ENCODE measurements at places on chromosomes 6 and 20.
A peak's percentile ranks its signal among the peaks of the same experiment; 100 is the strongest.

DNA sequence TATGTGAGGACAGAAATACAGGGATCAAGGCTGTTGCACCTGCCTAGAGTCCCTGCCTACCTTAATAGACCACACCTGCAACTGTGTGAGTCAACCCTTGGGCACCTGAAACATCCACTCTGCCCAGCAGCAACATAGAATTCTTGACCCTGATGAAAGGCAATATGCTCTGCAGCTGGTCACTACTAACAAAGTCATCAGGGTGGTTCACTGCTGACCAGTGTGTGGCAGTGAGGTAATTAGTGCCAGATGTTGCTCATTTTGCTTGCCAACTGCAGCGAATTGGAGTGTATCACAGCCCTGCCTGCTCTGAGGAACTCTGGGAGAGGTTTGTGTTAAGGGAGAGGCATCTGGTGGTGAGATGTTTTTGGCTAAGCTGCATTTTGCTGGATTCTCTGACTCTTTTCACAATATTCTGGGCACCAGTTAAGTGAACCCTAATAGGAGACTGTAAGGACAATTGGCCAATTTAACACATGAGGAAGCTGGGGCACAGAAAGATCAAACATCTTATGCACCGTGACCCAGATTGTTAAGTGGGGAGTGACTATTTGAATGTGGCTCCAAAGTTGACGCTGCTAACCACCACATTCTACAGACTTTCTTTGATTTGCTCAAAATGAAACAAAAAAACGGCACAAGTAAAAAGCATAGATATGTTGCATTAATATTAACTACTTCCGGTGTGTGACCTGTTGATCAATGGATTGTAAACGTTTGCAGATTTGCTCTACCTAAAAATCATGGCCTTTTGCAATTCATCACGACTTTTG lies 61.9 kb upstream of the OPRM1 start:
- DNase-seq: no peak

DNA sequence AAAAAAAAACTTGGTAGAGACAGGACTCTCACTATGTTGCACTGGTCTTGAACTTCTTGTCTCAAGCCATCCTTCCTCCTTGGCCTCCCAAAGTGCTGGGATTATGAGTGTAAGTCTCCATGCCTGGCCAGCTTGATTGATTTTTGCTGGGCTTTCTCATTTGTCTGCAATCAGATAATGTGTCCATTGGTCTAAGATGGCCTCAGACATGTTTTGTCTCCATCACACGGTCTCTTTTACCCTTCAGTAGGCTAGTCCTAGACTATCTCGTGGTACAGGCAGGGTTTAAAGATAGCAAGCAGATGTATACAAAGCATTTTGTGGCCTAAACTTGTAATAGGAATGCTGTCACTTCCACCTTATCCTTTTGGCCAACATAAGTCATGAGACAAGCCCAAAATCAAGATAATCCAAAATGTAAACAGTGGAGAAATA lies 289.1 kb downstream of the TFAP2B start:
- no peak for DNase-seq

- DNase-seq: no peak
These were observed 27.9 kb downstream of the LIN28B start for GRCh38 chr6:104984831-104985230.

DNA sequence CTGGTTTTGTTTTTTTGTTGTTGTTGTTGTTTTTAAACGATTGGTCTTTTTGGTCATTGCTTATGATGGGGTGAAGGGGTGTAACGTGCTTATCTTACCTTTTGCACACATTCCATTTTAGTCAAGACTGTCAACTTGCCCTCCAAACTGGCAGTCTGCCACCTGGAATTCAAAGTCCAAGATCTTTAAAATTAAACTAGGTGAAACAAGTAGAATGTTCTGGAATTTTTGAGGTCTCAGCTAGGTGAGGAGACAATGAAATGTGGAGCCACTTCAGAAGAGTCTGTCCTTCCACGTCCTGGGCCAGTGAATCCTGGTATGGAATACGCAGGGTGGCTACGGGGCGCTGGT lies 344.6 kb downstream of the ZFAND3 start:
- no peak for DNase-seq

GRCh38 chr6:92756912-92757311 lies 662.4 kb downstream of the EPHA7 start:
- DNase-seq: peak; percentile 11

DNA sequence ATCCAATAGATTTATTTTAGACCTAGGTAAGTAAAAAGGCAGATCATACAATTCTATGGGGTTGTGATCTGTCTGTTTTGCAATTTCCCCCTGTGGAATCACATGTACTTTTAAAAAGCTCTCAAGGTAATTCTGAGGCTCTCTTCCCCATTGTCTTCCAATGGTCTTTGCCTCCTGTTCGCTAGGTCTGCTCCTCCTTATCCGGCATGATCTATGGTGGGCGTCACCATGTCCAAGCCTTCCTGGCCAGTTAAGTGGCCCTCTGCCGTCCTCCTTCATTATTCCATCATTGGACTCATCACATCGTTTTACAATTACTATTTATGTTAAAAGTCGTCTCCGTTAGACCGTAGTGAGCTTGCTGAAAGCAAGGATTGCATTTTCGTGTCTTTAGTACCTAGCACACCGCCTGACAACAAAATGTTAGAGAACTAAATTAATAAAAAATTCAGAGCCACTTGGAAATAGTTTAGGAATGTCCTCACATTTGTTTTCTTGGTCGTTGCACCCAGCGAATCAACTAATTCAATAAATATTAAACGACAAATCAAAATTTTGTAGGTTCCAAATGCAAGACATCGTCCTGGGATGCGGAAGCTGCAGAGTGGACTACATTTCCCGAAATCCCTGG lies 2.2 kb upstream of the STXBP5 start:
- peak; percentile 41 for DNase-seq

GRCh38 chr6:38086346-38086745 lies 266.8 kb downstream of the ZFAND3 start:
- DNase-seq: no peak

GRCh38 chr6:27836783-27837624 lies 75.2 kb downstream of the OR2B2 start:
- peak; percentile 89 for DNase-seq

DNA sequence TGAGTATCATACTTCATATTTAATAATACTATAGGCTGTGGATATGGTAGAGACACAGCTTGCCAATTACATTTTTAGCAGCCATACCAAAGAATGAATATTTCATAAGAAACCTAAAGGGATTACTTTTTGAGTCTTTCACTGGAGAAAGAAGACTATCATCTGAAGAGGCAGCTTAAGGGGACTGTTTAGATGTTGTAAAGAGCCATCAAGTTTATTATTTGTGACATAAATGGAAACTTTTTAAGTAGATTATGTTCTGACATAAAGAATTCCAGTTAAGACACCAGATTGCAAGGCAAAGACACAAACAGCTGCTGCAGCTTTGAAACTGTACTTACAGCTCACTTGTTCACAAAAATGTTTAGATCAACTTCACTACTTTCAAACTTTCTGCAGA lies 429.4 kb downstream of the TFAP2A start:
- no peak for DNase-seq
